ENCODE measurements at places on chromosomes 6 and 20. TPM values are rescaled to one million over a fixed set of nuclear protein-coding genes. Genes with fewer than 3 reads are reported as not detected.

DNA sequence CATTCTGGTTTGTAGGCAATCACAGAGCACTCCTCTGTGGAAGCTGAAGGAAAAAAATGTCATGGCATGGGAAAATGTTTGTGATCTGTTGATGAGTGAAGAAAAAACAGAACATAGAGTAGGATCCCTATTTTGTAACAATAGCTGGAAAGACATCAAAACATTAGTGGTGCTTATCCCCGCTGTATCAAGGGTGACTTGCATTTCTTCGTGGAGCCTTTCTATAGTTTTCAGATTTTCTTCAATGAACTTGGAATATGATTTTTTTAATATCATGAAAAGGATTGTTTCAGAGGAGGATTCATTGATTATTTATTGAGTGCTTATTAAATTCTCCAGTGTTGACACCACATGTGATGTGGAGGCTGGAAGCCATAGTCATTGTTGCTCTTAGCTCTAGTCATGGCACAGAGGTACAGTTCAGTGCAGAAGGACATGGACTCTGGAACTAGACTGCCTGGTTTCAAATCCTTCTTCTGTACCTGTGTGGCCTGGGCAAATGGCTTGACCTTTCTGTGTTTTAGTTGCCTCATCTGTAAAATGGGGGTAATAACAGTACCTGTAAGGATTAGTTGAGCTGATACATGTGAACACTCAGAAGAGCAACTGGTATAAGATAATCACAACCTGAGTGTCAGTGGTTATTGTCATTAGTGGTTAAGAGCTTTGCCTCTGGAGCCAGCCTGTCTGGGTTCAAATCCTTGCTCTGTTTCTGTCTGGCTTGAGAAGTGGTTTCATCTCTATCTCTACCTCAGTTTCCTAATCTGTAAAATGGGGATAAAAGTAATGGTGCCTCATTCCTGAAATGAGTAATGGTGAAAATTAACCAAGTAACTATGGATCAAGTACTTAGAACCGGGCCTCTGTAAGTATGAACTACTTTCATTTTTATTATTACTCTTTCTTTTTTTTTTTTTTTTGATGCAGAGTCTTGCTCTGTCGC, 14.7 kb upstream of the CDKN1A start:
- no peak for DNase-seq

GRCh38 chr6:152896923-152897322, 85.9 kb downstream of the FBXO5 start:
- no peak for DNase-seq

DNA sequence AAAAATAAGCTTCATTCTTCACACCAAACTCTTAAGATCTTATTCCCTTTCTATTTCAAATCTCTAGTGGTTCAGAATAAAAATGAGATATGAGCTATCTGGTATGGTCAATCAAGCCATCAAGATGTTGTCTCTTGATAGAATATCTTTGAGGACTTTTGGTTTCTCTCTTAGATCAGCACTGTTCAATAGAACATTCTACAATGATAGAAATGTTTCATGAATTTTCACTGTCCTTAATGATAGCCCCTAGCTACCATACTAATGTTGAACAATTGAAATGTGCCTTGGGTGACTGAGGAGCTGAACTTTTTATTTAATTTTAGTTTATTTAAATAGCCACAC, 24.1 kb upstream of the HINT3 start:
- DNase-seq = no peak

CRIP3 gene
- 0.69 TPM for total RNA-seq

DNA sequence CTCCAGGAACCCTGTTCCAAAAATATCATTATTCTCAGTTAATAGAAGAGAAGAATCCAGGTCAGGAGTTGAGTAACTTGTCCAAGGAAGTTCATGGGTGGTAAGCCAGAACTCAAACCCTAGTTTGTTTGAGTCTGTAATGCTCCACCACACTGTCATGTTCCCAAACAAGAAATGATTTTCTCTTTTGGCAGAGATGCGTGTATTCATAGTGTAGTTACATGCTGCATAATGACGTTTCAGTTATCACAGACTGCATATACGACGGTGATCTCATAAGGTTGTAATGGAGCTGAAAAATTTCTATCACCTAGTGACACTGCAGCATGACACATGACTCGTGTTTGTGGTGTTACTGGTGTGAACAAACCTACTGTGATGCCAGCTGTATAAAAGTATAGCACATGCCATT, 102.6 kb downstream of the TULP4 start:
- no peak for DNase-seq

MYLIP gene
- total RNA-seq = 23.9 TPM

DNA sequence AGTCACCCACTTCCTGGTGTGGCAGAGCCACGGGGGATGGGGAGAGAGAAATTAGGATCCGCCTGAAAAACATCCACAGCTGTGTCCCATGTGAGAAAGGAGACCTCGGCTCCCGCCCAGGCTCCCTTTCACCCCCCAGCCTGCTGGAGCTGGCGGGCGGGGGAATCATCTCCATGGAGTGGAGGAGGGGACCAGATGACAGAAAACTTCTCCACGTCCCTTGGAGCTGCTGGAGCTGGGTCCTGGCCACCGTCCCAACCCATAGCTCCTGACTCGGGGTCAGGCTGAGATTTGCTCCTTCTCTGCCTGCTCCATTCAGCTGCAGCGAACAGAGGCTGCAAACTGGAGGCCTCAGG, 113.8 kb downstream of the CEBPB start:
- DNase-seq = peak; percentile 44

GRCh38 chr6:155645325-155645724, 189.7 kb upstream of the NOX3 start:
- no peak for DNase-seq

TMC2 gene
- not detected for total RNA-seq

SAPCD1 gene
- 8.9 TPM for total RNA-seq

DNA sequence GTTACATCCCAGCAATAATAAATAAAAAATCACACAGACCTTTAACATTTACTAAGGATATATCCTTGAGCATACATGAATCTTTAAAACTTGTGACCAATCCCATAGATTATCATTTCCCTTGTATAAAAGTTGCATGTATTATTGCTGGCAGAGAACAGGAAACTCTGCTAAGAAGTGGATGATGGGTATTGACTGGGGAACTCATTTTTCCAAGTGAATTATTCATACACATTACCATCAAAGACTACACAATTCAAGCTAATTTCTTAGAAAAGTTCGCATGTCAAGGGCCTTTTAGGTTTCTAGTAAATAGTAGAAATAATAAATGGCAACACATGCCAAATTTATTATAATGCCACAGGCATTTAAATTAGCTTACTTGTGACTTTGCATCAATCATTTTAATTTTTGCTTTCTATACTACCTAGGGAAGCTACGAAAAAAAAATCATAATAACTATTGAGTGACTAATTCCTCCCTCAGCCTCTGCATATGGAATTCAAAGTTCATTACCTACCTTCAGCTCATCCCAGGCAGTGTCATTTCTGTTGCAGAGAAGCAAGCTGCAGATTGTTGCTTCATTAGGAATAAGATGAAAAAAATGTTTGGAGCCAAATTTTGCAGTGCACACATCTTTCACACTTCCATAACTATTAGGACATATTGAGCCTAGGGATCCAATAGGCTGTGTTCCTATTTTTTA, 25.8 kb downstream of the MKKS start:
- no peak for DNase-seq

MPC1 gene
- 144 TPM for total RNA-seq

SLC22A1 gene
- 2.3 TPM for total RNA-seq

SLC13A3 gene
- total RNA-seq = 0.08 TPM

SMLR1 gene
- total RNA-seq = not detected

GRCh38 chr6:17427617-17428016, 34.2 kb downstream of the CAP2 start:
- no peak for DNase-seq

DNA sequence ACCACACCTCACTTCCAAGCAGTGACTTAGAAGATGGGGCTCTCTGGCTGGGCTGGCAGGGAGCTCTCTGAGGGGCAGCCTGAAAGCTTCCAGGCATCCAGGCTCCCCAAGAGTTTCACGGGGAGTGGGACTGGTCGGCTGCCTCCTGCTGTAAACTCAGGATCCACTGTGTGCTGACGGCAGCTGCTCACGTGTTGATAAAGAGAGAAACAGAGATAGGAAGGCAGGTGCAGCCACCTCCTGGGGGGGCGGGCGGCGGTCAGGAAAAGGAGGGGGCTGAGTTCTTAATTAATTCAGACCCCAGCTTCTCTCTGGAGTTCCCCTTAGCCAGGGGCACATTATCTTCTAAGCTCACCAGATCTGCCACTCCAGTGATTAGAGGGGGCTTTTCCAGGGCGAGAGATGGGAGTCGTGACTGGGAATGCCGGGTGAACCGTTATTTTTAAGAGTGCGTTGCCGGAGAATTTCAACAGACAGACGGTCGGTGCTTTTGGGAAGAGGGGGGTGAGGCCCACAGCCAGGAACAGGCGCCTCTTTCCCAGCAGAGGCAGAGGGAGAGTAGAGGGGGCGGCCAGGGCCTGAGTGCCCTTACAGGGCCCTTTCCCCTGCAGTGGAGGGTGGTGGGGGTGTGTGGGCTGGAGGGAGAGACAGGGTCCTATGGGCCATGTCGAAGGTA, 70.9 kb downstream of the CD40 start:
- no peak for DNase-seq

DNA sequence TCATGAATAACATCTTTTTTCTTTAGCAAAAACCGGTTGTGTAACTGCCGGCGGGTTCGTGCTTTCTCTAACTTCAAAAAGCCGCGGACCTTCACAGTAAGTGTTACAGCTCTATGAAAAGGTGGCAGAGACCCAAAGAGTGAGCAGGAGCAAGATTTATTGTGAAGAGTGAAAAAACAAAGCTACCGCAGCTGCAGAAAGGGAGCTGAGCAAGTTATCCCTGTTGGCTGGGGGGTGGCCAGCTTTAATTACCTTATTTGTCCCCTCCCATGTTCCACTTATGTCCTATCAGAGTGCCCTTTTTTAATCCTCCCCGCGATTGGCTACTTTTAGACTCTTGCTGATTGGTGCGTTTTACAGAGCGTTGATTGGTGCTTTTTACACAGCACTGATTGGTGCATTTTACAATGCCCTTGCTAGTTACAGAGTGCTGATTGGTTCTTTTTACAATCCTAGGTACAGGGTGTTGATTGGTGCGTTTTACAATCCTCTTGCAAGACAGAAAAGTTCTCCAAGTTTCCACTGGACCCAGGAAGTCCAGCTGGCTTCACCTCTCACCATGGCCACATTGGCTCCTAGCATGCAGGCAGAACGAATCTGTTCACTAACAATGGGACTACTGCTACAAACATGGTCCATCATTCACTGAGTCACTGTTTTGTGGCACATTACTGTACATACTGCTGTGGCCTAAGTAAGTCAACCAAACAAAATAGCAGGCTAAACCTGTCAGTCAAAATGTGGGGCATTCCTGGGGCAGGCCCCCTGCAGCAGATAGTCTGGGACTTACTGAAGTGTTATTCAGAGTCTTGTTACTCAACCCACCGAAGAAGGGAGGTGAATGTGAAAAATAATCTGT, 52.8 kb downstream of the MYLIP start:
- no peak for DNase-seq

DNA sequence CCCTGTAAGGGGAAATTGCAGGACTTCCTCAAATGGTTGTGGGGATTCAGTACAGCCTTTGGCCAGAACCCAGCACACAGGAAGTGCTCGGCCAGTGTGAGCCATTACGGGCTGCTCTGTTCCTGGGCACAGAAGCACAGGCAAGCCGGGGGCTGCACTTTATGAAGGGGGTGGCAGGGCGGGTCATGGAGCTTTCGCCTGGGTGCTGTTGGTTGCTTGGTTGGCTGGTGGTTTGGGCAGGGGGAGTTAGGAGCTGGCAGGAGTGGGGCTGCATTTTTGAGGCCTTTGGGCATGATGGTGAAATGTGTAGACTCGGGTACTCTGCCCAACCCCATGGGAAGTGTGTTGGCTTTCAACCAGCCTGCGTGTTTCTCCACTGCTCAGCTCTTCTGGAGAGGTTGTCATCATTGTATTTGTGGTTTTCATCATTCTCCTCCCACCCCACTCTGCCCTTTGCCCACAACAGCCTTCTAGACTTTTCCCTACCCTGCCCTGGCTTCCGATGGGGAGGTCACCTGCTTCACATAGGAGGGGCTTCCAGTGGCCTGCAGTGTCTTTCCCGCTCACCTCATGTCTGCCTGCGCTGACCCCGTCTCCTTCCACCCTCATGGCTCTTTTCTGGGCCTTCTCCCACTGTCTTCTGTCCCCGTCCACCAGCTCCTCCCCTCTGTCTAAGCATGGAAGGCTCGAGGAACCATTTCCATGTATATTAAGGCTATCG, 16.1 kb upstream of the RBM38 start:
- no peak for DNase-seq

GRCh38 chr6:145887969-145888368, 73.4 kb upstream of the FBXO30 start:
- DNase-seq = no peak

All from colonic mucosa (tissue), 4 donors.